Neuronal stem cell (in vitro differentiated cells): ENCODE measurements at places on chromosomes 1 and 21.

DNA sequence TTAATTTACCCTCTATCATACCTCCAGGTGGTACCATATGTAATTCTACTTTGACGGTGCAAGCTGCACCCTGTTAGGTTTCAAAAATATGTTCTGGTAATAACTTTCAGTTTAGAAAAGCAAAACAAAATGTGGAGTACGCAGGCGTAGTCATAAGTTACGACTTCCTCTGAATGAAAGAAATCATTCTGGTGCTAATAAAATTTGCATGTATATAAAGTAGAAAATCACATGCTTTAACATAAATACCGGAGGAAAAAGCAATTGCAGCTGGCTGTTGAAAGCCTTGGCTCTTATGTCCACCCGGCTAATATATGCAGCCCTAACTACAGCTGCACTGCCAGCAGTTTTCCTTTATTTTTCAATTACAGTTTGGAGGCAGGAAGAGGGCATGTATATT, 65.2 kb upstream of the TMPRSS15 start:
- DNase-seq: no peak

DNA sequence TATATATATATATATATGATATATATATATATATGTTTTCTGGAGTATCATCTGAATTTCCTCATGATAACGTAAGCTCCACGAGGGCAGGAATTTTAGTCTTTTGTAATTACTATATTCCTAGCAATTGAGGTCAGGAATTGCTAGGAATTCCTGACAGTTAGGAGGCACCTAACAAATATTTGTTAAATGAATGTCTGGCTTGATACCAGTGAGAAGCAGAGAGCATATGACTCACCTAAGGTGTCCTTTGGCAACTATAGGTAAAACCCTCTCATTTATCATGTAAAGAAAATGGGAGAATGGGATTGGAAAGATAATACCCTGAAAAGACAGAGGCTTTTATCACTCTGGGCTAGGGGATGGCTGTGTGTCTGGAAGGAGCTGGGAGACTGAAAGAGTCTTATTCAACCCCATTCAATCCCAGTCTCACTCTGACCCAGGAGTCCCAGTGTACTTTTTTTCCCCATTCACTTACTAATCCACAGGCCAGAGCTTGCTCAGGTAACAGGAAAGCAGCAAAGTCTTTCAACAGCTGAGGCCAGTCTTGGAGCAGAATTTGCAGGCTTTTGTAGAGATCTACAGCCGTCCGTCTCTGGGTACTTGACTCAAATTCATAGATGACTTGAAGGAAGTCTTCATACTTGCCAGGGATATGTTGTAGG, 71.2 kb downstream of the DAP3 start:
- DNase-seq: no peak

DNA sequence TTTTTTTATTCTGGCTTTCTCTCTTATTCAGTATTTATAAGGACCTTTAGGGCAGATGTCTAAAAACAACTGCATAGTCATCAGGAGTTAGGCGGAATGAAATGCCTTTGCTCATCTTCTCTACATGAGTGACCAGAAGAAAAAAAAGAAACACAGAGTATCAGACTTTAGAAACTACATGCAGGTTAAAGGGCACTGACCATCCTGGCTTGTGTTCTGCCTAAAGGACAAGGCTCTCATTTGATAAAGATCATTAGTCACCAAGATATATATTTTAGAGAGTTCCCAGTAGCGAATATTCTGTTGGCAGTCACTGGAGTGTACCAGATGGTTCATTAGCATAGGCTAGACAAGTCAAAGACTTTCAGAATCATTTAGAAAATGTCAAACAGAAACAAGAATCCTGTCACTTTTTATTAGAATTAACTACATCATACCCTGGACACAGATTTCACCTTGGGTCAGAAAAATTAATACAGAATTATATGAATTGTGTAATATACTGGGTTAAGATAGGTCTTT, 145.6 kb downstream of the NR5A2 start:
- DNase-seq: no peak

DNA sequence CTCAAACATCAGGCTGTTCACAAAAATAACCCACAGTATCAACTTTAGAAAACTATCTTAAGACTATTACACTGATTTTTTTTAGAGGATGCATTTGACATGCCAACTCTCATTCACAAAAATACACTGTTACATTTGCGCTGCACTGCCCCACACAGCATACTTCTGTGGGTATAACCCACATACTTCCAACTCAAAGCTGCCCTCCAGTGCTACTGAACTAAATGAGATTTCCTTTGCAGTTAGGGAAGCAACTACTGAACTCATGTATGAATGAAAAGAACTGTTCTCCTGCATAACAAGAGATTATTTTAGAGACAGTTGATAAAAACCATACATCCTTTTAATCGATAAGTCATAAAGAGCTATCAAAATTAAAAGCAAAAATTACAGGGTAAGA, 25.8 kb upstream of the GADD45A start:
- no peak for DNase-seq

DNA sequence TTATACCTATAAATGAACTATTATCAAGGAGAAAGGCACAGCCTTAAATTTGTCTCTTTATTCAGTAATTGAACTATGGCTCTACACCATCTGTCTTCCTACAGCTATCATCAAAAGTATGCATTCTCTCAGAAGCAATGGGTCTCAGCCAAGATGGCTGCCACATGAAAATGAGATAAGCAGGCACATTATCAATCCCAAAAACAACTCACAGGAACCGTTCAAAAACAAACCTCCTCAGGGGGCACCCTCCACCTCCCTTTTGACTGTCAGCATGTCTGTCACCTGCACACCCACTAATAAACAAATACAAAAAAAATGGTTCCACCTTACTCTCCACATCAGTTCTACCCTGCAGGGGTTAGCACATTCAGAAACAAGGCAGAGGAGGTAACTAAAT, 23.6 kb downstream of the KIAA0319L start:
- DNase-seq: no peak

DNA sequence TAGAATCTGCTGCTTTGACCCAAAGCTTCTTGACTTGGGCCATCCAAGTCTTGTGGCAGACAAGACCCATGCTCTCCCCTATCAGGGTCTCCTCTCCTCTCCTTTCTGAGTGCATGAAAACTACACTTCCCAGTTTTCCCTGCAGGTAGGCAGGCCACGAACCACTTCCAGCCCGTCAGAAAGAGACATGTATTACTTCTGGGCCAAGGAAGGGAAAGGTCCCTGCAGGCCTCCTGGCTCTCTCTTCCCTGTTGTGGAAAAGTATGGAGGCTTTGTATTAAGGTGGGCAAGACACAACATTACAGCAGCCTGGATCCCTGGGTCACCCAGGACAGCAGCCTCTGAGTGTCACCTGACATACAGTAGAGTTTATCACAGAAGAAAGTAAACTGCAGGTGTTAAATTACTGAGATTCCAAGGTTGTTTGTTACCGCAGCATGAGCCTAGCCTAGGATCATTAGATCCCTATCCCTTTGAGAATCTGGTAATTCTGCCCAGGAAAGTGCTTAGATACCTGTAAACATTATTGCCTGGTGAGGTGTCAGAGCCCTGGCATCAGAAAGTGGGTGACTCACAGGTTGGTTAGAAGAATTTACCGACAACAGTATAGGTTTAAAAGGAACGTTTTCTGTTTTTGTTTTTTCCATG, 717.3 kb downstream of the MATN1 start:
- DNase-seq: no peak

- DNase-seq: no peak
Measured at GRCh38 chr1:63524201-63524600, 876 bp downstream of the EFCAB7 start.

DNA sequence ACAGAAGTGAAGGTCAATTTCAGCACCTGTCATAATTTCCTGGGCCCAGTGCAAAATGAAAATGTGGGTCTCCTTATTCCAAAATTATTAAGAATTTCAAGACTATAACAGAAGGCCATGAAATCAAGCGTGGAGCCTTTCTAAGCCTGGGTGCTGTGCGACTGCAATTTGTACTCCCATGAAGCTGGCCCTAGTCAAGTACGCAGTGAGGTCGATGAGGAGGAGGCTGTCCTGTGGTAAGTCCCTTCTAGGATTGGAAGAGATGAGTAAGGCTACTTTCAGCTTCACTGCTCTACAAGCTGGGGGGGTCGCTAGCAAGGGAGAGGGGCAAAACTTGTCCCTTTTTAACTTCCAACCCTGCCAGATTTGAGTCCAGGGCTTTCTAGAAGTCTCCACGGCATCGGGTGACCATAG, 410 bp upstream of the NUDC start:
- DNase-seq: no peak

- no peak for DNase-seq
Measured at GRCh38 chr1:18807334-18808063, 52.0 kb downstream of the TAS1R2 start.

DNA sequence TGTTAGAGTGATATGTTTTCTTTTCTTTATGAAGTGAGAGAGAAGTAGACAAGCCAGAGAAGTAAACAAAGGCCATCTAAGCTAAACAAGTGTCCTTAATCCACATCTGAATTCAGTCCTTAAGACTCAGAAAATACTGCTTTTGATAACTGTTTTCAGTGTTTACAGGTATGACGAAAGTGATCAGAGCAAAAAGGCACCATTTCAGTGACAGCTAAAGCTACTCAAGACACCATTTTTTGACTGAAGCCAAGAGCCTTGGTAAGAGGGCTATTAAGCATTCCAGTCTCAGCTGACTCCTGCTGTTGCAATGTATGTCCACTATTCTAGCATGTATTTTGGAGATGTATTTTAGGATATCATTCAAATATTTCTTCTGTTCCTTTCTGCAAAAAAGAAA, 4.1 kb downstream of the KMO start:
- DNase-seq: no peak

DNA sequence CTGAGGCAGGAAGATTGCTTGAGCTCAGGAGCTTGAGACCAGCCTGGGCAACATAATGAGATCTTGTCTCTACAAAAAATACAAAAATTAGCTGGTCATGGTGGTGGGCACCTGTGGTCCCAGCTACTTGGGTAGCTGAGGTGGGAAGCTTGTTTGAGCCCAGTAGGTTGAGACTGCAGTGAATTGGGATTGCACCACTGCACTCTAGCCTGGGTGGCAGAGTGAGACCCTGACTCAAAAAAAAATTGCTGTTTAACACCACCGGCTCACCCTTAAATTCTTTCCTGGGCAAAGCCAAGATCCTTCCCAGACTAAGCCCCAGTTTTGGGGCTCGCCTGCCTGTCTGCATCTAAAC, 6.6 kb upstream of the NSUN4 start:
- no peak for DNase-seq

- DNase-seq: no peak
Measured at GRCh38 chr1:21663248-21663950, 5.8 kb downstream of the RAP1GAP start.

GRCh38 chr1:208161656-208162375, 82.4 kb downstream of the PLXNA2 start:
- DNase-seq: no peak

GRCh38 chr1:201625851-201626251, 86.9 kb downstream of the NAV1 start:
- DNase-seq: no peak

GRCh38 chr21:39519835-39520234, 68.1 kb downstream of the SH3BGR start:
- no peak for DNase-seq

- no peak for DNase-seq
Measured at GRCh38 chr1:77283701-77284425, 2.0 kb downstream of the AK5 start.

DNA sequence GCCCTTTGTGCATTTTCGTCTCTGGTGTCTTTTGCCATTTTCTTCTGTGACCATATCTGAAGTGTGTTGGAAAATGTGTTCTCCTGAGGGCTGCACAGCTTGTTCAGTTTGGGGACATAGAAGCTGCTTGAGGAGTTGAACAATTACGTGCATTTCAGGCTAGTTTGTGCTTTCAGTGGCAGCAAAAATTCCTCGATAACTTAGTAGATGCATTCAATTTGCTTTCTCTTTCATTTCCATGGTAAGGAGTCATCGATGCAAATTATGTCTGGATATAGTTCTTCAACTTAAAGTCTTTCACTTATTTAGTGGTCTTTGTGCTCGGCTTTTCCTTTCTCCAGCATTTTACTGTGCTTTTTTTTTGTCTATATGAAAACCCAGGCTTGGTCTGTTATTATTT, 441.5 kb downstream of the PLA2G4A start:
- no peak for DNase-seq

GRCh38 chr1:189205863-189206262, 1271.8 kb downstream of the BRINP3 start:
- DNase-seq: no peak

DNA sequence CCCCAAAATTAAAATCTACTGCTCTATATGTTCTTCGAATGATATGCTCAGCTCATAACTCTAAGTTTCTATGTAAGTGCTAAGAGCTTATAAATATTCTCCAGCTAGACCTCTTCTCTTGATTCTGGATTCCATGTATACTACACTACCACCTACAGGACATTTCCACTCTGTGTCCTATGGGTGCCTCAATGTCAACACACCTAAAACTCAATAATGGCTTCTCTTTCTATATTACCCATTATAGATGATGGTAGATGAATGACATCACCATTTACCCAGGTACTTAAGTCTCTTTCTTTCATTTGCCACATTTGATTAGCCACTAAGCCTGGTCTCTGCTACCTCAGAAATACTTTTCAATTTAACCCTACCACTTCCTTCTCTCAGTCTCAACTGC, 41.3 kb downstream of the TBX19 start:
- DNase-seq: no peak

DNA sequence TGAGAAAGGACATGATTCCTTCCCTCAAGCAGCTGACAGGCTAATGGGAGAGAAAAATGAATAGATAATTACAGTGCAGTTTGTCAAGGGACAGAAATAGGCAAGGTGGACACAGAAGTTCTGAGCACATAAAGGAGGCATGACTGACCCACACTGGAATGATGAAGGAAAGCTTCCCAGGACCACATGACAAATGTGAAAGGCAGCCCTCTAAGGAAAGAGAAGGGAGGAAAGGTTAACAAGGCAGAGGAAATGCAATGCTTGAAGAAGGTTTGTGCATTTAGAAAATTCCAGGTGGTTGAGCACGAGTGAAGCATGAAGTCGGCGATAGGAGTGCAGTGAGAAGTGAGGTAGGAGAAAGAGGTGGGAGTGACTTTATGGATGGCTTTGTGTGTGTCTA, 37.4 kb downstream of the LAMC2 start:
- DNase-seq: no peak

DNA sequence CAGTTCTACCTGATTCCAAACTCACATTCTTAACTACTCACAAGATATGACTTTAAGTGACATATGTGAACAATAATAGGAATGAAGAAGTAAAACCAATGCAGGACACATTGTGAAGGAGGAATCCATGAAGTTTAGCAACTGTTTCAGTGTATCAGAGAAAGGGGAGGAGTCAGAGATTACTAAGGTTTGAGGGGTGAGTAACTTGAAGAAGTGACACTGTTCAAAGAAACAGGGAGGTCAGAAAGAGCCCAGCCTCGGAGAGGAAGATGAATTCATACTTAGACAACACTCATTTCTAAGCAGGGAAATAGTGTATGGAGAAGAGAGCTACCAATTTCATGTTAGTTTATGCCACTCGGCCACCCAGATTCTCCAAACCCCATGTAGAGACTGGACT, 28.2 kb upstream of the RPF1 start:
- no peak for DNase-seq
